ENCODE measurements at places on chromosomes 6 and 20.

DNA sequence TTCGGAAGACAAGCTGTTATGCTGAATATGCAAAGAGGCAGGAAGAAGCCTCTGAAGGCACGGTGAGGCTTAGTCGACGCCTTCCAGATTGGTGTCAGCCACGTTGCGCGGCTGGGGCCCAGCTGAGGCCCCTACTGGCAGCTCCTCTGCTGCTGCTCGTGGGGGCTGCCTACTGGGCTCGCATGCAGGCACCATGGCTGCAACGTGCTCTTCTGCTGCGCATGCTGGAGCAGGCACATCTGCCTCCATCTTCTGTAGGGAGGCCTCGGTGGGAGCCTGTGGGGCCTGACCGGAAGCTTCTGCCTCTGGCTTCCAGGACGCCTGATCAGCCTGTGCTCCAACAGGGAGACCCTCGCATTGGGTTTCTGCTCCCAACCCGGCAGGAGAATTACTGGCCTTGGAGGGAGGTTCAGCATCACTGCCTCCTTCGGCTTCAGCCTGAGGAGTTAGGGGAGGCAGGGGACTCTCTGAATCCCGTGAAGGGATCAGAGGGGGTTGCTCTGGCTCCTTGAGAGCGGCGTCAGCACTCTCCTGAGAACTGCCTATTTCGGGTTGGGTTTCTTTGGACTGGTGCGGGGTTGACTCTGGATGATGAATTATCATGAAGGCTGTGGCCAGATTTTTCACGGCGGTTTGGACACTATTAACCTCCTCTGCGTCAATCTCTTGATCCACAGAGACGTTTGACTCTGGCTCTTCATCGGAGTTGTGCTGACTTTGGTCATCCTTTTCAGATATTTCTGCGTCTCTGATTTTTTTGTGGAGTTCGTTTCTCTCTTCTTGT lies 49.1 kb downstream of the TXLNB start:
- no peak for DNase-seq

GRCh38 chr6:142702501-142703460 lies 242.2 kb downstream of the HIVEP2 start:
- no peak for DNase-seq

GRCh38 chr6:163627274-163628062 lies 212.9 kb downstream of the QKI start:
- DNase-seq: no peak

DNA sequence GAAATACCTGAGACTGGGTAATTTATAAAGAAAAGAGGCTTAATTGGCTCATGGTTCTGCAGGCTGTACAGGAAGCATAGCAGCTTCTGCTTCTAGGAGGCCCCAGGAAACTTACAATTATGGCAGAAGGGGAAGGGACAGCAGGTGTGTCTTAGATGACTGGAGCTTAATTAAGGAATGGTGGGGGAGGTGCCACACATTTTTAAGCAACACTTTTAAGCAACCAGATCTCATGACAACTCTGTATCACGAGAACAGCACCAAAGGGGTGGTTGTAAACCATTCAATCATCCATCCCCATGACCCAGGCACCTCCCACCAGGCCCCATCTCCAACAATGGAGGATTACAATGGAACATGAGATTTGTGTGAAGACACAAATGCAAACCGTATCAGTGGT lies 26.9 kb downstream of the FIG4 start:
- DNase-seq: no peak

GRCh38 chr6:108435391-108435790 lies 125.3 kb upstream of the FOXO3 start:
- DNase-seq: no peak

GRCh38 chr6:154835307-154835706 lies 102.1 kb downstream of the SCAF8 start:
- DNase-seq: no peak

GRCh38 chr6:24919056-24919892 lies 16.5 kb downstream of the RIPOR2 start:
- DNase-seq: no peak

GRCh38 chr20:61405007-61405406 lies 152.9 kb downstream of the CDH4 start:
- DNase-seq: no peak

GRCh38 chr6:129744201-129744879 lies 34.4 kb upstream of the ARHGAP18 start:
- peak; percentile 22 for DNase-seq

DNA sequence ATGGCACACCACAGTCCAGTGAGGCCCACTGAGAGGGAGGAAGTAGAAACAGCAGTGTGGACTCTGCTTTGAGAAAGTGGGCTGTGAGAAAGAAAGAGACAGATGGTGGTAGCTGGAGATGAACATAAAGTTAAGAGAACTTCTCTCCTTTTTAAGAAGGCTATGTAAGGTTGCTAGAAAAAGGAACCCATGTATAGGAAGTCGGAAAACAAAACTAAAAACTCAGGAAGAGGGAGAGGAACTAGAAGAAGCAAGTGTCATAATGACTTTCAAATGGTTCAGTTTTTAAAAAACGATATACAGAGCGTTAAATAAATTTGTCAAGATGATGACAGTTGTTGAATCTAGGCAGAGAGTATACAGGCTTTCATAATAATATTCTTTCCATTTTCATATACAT lies 25.4 kb upstream of the GMNN start:
- no peak for DNase-seq

DNA sequence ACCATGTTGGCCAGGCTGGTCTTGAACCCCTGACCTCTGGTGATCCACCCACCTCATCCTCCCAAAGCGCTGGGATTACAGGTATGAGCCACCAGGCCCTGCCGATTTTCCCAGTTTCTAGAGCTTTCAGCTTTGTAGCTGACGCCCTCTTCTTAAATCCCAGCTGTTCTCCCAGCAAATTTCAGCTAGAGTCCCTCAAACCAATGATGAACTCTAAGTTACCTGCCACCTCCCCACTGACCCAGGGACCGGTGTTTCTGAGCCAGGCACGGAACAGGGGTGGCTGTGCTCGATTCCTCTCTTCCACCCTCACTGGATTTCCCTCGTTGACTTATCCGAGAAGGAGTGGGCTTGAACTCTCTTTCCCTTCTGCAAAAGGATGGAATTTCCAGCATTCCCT lies 39.1 kb downstream of the SUN5 start:
- no peak for DNase-seq

GRCh38 chr6:107679457-107679856 lies 144.7 kb downstream of the SCML4 start:
- no peak for DNase-seq

DNA sequence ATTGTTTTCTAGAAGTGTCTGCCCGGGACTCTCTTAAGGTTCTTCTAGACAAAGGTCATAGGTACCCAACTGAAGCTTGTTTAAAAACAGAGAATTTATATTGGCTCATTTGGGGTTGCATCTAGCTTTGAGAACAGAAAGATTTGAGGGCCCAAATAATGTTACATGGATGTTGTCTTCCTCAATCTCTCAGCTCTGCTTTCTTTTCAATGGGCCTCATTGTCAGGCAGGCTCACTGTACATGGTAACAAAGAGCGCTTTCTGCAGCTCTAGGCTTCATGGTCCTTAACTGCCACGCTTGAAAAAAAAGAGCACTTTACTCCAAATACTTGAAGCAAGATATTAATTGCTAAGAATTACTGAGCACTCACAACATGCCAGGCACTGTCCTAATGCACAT lies 22.2 kb downstream of the NHLRC1 start:
- DNase-seq: no peak

DNA sequence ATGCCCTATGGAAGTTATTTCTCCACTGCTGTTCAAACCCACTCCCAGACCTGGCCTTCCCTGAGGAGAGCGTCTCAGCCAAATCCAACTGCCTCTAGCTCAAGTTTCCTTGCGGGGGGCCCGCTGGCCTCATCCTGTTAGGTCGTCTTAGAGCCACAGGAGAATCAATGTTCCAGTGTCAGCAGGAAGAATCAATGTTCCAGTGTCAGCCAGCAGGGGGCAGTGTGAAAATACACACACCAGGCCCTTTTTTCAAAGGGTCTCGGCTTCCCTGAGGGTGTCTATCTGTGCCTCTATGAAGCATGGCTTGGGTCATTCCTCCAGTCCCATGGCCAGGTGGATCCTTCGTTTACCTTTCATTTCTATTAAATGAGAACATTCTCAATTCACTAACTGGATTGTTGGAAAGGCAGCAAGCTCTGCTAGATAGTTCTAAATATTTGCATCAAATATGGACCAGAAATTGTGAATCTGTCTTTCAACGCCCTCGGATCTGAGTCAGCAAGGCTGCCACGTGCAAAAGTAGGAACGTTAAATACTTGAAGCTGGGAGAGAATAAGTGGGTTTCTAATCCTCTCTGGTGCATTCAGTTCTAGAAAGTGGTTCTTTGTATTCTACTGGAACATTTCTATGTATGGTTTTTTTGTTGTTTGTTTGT lies 19.2 kb downstream of the PRND start:
- peak; percentile 74 for DNase-seq

- DNase-seq: no peak
These were observed 62.4 kb downstream of the CDH4 start for GRCh38 chr20:61314326-61315010.

- no peak for DNase-seq
These were observed 54.0 kb upstream of the PLN start for GRCh38 chr6:118494091-118494490.

DNA sequence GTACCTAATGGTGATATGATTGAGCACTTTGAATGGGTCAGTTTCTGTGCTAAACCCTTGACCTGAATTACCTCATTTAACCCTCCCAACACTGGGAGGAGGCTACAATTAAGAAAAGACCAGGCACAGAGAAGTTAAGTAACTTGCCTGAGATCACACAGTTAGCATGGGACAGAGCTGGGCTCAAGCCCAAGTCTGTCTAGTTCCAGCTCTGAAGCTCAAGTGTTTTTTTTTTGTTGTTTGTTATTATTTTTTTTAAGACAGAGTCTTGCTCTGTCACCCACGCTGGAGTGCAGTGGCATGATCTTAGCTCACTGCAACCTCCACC lies 4.0 kb downstream of the FAM83D start:
- no peak for DNase-seq

- DNase-seq: no peak
These were observed 668.2 kb downstream of the DHX35 start for GRCh38 chr20:39630215-39630908.

DNA sequence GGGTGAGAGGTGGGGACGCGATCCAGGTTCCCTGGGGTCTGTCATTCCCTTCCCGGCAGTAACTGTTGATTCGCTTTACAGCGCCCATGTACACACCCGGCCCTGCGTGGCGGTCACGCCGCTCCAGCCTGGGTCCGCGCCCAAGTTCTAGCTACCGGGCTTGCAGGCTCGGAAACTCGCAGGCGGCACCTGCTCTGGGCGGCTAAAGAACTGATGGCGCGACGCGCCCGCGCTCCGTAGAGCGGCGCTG lies 1.4 kb upstream of the POU3F2 start:
- DNase-seq: no peak

DNA sequence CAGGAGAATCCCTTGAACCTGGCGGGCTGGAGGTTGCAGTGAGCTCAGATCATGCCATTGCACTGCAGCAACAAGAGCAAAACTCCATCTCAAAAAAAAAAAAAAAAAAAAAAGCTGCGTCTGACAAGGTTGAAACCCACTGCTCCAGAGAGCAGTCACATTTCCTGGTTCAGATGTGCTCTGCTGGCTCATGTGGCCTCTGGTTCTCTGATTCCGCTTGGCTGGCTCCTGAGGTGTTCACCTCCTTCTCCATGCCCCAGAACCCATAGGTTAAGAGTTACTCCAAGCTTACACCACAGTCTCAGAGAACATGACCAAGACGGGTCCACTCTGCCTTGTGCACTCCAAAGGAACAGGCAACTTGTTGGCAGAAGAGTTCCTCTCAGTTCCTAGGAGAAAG lies 8.8 kb upstream of the CNR1 start:
- no peak for DNase-seq

- DNase-seq: peak; percentile 74
These were observed 147.4 kb upstream of the OLIG3 start for GRCh38 chr6:137641474-137642077.

GRCh38 chr6:80144753-80145315 lies 38.4 kb downstream of the BCKDHB start:
- no peak for DNase-seq
